ENCODE measurements at places on chromosomes 16 and 17. TPM values are rescaled to one million over a fixed set of nuclear protein-coding genes. Genes with fewer than 3 reads are reported as not detected.

DNA sequence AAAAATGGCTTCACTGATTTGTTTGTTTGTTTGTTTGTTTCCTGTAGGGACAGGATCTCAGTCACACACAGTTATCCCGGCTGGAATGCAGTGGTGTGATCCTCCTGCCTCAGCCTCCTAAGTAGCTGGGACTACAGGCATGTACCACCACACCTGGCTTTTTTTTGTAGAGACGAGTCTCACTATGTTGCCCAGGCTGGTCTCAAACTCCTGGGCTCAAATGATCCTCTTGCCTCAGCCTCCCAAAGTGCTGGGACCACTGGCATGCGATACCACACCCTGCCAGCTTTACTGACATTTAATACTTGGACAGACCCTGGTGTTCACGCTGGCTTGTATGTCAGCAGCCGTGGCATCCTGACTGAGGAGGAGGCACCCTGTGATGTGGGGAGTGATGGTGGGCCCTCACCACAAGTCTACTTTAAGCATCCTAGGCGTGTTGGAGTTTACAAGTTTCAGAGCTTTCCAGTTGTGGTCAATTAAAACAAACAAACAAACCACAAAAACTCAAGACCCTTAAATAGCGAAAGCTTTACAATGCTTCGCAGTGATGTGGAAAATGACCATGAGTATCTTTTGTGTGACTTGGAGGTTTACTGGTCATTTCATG is 5.1 kb downstream of the ABCA3 start:
- no peak for DNase-seq

- no peak for DNase-seq
Observed at GRCh38 chr17:80751070-80751945, 206.7 kb downstream of the RPTOR start.

DNA sequence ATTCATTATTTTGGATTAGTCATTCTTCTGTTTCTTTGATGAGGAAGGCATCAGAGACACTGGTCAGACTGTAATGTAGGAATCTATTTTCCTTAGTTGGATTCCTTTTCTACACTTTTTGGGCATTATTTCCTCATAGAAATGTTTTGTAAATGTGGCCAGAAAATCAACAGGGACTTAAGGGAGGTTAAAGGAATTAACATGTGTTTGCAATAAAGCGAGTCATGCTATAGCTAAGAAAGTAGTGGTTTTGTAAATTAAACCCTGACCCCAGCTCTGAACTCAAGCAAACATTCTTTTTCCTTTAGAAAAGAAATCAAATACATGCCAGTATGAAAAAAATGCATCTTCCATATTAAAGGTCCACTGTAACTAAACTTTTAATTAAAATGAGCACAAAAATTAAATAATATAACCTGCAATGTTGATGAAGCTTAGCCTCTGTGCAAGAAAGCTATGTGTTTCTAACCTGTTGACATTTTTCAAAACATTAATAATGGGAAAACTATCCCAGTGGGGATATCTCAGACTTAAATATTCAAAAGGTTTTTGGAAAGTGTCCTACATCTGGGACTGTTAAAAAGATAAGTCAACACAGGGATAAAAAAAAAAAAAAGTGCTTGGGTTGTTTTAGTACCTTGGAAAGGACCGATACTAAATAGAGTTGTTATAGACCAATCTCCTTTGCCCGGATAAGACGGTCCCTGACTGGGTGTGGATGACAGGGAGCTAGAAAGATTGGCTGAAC is 428.0 kb downstream of the CA10 start:
- DNase-seq = no peak

- DNase-seq = no peak
Observed at GRCh38 chr16:8893426-8893825, 11.3 kb downstream of the LITAFD start.

Gene NPIPA2
- total RNA-seq = not detected

- no peak for DNase-seq
Observed at GRCh38 chr16:50308237-50308965, 42.0 kb downstream of the ADCY7 start.

GRCh38 chr16:2150418-2151187 is 2.2 kb downstream of the RAB26 start:
- peak; percentile 40 for DNase-seq

Gene KRTAP2-2
- not detected for total RNA-seq

- DNase-seq = no peak
Observed at GRCh38 chr16:81698310-81698641, 80.8 kb upstream of the PLCG2 start.

GRCh38 chr17:17144916-17145665 is 61.0 kb downstream of the PLD6 start:
- no peak for DNase-seq

Gene USP43
- 8.5 TPM for total RNA-seq

GRCh38 chr17:56290802-56291118 is 137.5 kb downstream of the ANKFN1 start:
- no peak for DNase-seq

DNA sequence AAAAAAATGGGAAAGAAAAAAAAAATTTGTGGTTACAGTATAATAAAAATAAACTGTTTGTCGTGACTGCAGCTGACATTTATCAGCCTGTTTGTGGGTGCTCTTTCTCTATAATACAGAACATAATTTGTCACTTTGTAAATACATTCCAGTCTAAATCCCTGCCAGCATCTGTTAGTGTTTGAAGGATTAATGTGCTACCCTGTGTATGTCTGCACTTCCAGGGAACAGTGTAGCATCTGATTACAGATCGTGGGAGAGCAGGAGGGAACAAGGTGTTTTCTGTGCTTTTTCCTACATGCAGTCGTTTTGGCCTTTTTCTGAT is 265.1 kb downstream of the WWOX start:
- DNase-seq = no peak

DNA sequence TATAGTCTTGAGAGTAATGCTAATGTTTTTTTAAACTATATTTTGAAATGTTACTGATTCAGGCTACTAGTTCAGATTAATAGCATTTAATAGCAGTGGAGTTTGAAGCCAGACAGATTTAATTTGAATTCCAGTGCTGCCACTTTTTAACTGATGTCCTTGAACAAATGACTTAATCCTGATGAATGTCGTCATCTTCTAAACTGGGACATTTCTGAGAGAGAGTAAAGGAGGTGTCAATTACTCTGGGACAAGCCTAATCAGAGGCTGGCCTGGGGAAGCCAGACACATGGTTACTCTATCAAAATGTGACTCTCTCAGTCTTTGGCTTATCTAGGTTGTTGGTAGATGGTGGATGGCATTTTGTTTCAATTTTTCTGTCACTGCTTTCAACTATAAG is 246.7 kb downstream of the HS3ST3A1 start:
- DNase-seq = no peak

Gene DOC2B
- total RNA-seq = not detected

- DNase-seq = no peak
Observed at GRCh38 chr16:89536886-89537548, 23.5 kb upstream of the RPL13 start.

DNA sequence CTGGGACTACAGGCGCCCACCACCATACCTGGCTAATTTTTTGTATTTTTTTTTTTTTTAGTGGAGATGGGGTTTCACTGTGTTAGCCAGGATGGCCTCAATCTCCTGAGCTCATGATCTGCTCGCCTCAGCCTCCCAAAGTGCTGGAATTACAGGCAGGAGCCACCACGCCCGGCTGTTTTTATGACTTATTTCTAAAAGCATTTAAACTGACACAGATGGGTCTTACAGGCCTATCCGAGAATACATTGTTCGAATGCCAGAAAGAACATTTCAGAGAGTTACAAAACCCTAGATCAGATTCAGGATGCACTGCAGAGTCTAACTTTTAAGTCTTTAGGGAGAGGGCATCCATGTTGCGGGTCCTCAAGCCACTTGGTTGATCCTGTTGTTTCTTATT is 234.7 kb upstream of the MAF start:
- DNase-seq = no peak

DNA sequence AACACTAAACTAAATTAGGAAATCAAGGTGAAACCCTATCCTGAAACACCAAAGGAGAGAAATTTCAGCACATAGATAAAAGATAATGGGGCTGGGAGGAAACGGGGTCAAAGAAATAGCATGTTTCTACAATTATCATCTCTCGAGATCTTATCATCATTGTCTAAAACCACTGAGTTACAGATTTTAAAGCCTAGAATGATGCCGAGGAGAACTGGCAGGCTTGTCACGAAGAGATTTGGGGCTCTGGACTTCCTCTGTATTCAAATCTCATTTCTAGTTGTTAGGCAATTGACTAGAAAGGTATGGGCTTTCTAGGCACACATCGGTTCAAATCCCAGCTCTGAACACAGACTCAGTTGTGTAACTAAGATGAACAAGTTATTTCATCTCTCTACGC is 9.3 kb downstream of the PDZD9 start:
- no peak for DNase-seq

Gene TERB1
- total RNA-seq = 0.59 TPM

DNA sequence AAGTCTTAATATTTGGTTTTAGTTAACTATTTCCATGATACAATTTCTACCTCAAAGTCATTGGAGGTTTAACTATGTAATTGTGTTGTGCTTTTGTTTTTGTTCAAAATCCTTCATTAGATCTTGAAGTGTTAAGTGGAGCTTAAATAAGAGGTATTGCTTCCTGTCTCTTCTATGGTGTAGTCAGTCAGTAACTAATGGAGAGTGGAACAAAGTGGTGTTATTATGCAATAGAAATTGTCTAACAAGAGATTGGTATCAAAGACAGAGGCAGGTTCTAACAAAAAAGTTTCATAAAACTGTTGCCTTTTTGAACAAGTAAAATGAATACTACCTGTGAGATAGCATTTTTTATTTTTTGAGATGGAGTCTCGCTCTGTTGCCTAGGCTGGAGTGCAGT is 45.2 kb downstream of the GRB7 start:
- DNase-seq = no peak

DNA sequence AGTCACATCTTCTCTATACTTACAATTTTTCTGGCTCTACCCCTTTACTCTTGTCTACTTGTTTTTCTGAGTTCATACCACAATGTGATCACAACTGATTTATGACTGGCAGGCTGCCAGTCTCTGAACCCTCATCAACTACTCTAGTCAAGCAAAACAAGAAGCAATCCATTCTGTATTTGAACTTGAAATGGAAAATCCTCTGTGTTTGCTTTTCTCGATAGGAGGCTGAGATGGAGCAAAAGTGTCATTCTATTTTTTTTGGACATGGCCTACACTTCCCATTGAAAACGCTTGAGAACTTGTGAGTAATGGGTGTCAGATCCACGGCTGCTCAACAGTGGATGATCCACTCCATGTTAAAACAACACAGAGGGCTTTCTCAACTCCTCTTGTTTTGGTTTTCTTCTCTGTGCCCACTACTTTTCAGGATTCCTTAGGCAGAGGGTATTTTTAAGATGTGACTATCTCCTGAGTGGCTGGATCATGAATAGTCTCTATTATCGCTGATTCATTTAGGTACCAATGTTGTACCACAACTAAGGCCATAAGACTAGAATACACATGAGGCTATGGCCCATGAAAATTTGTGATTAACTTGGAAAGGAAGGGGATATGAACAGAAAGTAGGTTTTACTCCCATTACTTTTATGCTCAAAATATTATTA is 11.7 kb downstream of the TMEM100 start:
- no peak for DNase-seq

DNA sequence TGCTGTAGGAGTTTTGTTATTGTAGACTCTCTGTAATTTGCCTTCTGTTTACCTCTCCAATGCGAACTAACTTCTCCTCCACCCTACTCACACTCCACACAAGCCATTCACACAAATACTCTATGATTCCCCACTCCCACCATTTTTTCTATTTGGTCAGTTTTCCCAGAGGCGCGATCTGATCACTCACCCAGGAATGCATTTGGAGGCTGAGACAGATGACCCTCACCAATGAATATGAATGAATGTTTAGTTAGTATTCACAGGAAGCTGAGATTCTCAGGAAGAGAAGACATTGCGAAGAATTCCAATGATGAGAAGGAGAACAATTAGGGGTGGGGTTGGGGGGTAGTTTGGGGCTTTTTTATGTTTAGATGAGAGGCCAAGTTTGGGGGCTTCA is 10.5 kb upstream of the ANKFN1 start:
- DNase-seq = no peak

GRCh38 chr17:36936455-36937000 is 747 bp upstream of the LHX1 start:
- no peak for DNase-seq

- DNase-seq = peak; percentile 17
Observed at GRCh38 chr17:32007463-32008298, 498 bp downstream of the LRRC37B start.

Gene PRR29
- 0.47 TPM for total RNA-seq

DNA sequence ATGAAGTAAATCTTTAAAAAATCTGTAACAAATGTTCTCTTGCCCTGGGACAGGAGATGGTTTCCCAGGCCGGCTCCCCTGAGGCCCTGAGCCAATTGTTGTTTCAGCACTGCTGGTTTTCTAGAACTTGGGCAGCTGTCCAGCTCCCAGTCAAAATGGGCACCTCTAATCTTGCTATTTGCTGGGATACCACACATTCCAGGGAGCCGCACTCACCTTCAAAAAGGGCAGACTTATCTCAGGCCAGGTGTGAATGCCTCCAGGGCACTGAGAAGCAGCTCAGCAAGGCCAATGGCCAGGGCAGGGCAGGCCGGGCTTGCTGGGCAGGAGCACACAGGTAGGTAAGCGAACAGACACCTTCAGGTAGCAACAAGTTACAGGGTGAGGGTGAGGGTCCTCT is 24.4 kb downstream of the TRIM16 start:
- peak; percentile 71 for DNase-seq

DNA sequence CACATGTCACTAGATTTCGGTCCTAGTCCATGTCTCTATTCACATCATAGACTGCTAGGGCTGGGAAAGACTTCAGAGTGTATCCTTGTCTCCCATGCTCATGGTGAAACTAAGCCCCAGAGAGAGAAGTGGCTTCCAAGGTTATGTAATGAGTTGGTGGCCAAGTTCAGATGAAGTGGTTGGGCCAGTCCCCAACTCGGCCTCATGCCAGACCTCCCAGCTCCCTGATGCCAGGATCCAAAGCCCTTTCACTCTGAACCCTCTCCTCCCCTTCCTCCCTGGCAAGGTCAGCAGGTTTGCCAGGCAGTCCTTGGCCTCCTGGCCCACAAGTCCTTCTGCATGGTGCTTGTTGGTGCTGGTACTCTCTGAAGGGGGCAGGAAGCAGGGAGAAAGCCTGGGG is 189.7 kb downstream of the AXIN2 start:
- DNase-seq = peak; percentile 1
